ENCODE measurements at places on chromosomes 11 and 22.

DNA sequence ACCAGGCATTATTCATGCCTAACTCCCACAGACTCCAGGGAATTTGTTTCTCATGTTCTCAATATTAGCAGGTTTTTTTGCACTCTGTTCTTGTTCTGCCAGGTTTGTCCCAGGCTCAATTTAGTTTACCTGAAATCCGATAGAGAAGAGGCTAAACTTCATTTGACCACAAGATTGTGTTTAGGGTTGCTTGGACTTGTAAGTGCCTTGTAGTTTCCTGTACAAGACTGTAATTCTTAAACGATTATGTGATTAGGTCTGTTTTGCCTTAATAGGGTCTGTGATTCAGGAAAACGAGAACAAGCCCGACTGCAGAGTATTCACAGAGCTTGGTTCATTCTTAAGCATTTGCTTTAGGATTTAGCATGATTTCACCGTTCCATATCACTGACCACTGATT is 1.8 kb downstream of the PRSS23 start:
- DNase-seq: no peak

- no peak for DNase-seq
These were observed 12.3 kb downstream of the KCNJ1 start for GRCh38 chr11:128854841-128855240.

DNA sequence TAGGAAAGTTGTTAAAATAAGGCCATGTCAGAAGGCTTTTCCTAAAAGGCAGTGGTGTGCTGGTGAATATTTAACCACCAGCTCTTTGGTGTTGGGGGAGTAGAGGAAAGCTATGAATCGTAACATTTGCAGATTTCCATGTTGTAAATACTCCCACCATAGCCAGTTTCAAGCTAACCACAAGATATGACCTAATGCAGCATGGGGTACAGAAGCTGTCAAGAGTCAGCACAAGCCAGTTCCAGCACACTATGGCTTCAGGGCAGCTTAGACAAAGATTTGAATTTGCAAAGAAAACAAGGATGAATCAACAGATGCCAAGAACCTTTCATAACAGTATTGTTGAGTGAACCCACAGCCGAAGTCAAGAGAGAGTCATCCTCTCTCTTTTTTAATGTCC is 40.0 kb downstream of the COMMD9 start:
- DNase-seq: no peak

GRCh38 chr11:121282886-121283502 is 9.6 kb upstream of the SC5D start:
- DNase-seq: no peak

DNA sequence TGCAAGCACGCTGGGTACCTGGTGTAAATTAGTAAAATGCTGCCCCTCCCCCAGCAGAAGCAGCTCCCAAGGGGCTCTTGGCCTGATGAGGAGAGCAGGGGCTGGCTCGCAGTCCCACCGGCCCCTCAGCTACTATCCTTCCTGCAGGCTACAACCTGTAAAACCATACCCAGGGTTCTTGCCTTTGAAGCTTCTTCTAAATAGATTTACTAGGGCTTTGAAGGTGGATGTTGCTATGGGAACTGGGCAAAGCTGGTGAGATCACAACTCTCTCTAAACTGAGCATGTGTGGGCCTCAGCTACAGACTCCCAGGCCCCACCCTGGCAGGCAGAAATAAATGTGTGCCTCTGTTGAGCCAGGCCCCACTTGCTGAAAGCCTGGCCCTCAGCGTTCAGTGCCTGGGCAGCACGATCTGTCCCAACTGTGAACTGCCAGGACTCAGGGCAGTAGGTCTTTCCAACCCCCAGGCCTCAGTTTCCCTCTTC is 18.5 kb downstream of the CD5 start:
- no peak for DNase-seq

GRCh38 chr11:84497981-84498411 is 1129.1 kb downstream of the DLG2 start:
- no peak for DNase-seq

- no peak for DNase-seq
These were observed 1.6 kb upstream of the IZUMO1R start for GRCh38 chr11:94302776-94303175.

DNA sequence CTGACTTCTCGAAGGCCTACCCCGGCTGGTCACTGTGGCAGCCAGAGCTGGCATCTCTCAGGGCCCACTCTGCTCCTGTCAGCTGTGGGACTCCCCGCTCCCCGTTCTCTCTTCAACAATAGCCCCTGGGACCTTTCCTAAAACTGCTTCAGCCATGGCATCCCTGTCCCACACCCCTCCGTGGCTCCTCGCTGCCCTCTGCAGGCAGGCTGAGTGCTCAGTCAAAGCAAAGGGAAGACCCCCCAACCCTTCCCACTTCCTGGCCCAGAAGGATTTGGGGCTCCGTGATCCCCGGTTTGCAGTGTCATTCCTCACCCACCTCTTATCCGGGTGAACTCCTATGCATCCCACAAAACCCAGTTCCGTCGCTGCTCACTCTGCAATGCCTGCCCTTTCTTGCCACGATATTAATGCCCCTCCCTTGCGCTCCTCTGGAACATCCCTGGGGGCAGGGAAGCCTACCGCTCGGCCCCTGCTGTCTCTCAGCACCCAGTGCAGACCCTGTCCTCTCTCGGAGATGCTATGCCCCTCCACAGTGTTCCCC is 1.6 kb upstream of the TH start:
- DNase-seq: no peak
